ENCODE measurements at places on chromosomes 6 and 20.

DNA sequence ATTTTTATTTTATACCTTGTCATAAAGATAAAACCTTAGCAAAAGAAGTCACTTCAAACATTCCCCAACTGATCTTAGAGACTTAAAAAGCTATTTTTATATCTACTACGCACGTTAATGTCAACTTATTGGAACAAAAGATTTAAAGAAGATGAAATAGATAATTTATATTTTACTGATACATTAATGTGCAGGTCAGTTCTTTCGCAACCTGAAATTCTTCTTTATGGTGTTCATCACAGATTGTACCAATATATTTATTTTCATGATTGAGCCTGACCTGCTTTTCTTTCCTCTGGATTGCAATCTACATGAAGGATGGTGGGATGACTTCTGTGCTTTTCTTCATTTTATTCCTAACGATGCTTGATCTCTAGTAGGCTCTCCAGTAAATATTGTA is 596.3 kb downstream of the PHF3 start:
- DNase-seq: no peak

GRCh38 chr20:5207138-5207537 is 80.3 kb downstream of the CDS2 start:
- no peak for DNase-seq

DNA sequence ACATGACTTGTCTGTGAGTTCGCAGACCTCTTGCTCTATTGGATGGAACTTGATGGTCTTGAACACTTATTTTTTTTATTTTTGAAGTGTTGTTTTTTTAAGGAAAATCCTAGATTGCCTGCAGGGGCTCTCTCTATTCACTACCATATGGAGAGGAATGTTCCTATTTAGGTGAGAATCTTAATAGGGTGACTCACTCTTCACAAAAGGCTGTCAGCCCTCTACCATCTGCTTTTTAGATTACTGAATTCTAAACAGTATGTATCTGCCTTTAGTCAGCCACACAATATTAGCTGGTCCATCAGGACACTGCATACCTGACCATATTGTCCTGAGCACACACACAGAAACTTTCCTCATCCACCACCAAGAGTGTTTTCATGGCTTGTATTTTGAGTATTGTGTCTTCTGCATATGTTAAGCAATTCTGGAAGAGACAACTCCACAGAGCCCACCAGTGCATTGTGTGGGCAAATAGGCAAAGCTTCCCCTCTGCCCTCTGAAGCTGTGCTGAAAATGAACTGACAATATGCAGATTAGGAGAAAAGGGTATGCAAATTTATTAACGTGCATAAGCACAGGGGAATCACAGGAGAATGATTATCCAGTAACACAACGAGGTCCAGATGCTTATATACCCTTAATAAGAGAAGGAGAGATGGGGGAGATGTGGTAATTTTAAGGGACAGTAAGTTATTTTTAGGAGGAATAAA is 6.6 kb upstream of the BTBD9 start:
- no peak for DNase-seq

DNA sequence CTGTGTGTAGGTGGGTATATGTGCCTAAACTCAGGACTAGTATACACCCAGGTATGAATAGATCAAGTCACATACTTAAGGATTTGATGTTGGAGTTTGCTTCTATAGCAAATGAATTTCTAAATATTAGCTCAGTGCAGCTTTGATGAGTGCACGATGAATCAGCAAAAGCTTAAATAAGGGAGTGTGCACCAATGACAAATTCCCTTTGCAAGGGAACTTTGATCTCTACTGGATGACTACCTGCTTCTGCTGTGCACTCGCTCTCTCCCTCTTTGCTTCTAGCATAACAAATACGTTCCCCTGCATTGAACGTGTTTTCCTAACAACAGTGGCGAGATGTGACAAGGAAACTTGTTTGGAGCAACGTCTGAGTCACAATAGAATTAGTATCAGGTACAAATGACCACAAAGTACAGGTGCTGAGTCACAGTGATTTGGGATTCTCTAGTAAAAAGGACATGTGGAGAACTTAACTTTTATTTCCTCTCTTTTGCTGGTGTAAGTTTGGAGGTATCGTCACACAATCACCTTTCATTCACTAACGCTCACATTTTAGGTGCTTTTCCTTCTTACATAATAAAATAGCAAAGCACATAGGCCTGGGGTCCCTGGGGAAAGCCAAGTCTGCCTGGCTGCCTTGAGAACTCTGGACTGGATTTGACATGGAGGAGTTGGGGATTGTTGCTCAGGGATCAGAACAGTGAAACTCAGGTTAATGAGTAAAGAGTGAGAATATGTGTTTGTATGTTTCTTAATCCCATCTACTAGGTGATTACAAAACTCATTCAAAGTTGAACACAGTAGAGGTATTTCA is 49.7 kb downstream of the KLHL31 start:
- DNase-seq: no peak

DNA sequence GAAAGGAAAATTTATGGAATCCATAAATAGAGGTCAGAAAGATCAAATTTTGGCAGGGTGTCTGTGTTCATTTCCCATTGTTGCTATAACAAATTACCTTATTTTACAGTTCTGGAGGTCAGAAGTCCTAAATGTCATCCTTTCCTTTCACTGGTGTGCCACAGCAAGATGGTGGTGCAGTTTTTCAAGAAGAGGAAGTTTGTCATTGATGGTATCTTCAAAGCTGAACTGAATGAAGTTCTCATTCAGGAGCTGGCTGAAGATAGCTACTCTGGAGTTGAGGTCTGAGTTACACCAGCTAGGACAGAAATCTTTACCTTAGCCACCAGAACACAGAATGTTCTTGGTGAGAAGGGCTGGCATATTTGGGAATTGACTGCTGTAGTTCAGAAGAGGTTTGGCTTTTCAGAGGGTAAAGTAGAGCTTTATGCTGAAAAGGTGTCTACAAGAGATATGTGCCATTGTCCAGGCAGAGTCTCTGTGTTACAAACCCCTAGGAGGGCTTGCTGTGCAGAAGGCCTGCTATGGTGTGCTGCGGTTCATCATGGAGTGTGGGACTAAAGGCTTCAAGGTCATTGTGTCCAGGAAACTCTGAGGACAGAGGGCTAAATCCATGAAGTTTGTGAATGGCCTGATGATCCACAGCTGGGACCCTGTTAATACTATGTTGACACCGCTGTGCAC is 7.2 kb upstream of the CCNC start:
- DNase-seq: no peak

- DNase-seq: no peak
Measured at GRCh38 chr6:89257346-89257745, 40.2 kb upstream of the GABRR1 start.

DNA sequence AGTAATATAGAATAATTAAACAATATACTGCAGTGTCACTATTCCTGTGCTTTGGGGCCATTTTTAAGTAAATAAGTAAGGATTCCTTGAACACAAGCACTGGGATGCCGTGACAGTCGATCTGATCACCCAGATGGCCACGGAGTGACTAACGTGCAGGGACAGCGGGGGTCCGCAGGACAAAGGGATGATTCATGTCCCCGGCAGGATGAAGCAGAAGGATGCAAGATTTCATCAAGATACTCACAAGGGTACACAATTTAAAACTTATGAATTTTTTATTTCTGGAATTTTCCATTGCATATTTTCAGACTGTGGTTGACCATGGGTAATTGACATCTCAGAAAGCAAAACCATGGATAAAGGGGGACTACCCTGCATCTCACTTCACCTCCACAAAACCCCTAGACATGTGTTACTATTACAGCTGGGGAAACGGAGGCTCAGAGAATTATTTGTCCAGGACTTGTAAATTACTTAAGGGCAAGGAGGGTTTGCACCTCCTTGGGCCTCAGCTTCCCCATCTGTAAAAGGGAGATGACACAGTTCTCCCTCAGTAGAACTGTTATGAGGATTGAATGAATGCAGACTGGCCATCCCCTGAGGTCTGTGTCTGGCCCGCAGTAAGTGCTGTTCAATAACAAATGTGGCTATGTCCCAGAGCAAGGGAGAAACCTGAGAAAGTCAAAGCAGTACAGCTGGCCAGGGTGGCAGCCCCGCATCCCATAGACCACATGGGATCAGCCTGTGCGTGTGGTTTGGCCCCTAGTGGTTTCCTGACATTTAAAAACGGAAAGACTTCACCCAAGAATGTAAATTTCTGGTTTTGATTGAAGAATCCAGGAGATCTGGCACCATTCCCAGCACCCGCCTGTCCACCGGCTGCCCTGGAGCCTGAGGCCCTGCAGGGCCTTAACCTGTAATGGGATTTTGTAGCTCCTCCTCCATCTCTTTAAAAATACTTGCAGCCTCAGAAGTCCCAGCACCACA is 235.5 kb downstream of the BMP7 start:
- DNase-seq: no peak

DNA sequence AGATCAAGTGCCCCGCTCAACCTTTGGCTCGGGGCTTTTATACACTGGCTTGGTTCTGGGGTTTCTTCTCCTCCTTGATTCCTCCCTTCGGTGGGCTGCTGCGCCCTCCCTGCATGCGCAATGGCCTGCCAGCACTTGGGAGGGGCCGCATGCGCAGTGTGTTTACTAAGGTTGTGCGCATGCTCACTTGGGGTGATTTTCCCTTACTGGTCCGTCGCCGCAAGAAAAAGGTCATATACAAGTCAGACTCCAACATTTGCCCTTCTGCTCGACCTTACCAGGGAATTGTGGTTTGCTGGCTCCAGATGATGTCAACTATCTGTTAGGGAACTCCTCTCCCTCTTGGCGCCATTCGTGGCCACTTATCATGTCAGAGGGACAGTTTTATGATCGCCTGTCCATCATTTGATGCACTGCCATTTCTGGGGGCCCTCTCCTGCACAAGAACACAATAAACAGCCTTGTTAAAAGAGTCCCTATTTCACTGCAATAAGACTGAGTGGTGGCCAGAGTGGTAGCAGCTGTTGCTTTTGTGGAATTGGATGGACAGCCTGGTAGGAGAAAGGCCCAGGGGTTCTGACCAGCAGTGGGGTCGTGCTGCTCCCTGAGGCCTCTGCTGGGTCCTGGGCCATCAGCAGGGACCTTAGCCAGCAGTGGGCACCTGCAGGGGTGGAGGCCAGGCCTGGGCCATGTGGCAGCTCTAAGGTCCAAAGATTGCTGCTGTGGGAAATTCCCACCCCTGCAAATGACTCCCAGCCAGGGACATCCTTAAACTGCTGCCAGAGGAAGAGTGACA is 2.8 kb upstream of the LBP start:
- DNase-seq: no peak

DNA sequence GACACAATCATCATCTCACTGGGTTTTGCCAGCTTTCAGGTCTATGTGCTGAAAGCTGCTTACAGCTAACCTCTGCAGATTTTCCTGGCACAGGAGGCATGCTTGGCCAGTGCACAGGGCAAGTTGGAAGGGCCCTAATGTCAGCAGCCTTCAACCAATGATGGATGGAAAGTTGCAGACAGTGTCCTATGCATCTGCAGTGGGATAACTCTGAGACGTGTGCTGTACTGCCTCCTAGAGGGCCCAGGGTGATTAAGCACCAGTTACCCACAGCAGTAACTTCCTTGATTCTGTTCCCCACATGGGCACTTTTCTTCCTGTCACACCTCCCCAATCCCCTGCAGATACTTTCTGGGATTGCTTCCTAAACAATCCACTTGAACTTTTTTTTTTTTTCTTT is 38.6 kb downstream of the OVOL2 start:
- no peak for DNase-seq

- no peak for DNase-seq
Measured at GRCh38 chr6:28303570-28303969, 22.2 kb downstream of the PGBD1 start.

- no peak for DNase-seq
Measured at GRCh38 chr6:52969359-52969758, 25.7 kb downstream of the GSTA4 start.

DNA sequence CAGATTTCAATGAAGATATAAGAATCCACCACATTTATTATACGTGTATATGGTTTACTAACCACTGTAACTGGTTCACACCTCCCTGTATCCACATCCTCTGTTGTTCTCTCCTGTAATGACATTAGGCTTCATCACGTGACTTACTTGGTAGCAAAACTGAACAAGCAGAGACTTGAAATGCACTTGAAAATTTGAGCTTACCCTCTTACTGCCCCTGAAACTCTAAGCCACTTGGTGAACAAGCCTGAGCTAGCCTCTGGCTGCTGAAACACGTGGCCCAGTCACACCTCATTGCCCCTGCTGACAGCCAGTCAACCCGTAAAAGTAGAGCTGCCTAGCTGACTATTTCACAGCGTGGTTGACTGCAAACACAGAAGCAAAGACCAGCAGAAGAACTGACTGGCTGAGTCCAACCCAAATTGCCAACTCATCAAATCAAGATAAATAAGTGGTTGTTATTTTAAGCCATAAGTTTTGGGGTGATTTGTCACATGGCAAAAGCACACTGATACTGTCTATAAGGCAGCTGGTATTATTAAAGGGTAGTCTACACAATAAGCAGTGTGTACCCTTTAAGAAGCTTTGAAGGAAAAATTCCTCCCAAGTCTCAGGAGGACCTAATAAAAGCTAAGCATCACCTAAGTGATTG is 109.0 kb downstream of the RALGAPA2 start:
- DNase-seq: no peak

- DNase-seq: no peak
Measured at GRCh38 chr20:23413862-23414422, 7.3 kb downstream of the NAPB start.

DNA sequence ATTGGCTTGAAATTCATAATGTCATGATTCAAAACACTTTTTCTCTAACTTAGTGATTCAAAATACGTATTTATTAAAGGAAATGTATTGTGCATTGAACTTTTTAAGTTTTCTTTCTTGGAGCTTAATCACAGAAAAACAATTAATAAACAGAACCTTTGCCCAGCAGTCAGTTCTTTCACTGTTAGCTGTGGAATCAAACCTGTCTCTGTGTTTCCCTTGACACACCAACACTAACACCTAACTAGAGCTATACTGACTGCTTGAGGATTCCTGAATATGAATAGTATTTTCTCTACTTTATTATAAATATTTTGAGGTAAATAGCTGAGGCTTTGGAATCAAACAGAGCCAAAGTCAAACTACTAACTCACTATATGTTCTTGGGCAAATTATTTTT is 296.4 kb downstream of the HIVEP2 start:
- no peak for DNase-seq

- DNase-seq: no peak
Measured at GRCh38 chr6:160005861-160006540, 37.1 kb downstream of the IGF2R start.

- DNase-seq: no peak
Measured at GRCh38 chr6:49552596-49552995, 2.1 kb downstream of the C6orf141 start.

Measured in stimulated activated CD8-positive, alpha-beta memory T cell treated with anti-CD3 and anti-CD28 coated beads, Interleukin-12 subunit alpha, Interleukin-12 subunit beta, amount 100 ng/mL, for 1 hour (primary cell).